ENCODE measurements at places on chromosomes 1 and 21. TPM values are rescaled to one million over a fixed set of nuclear protein-coding genes. Genes with fewer than 3 reads are reported as not detected.

- H3K27ac ChIP-seq: no peak overlapping the region
- H3K4me1 ChIP-seq: peaks cover 5% of the 10 kb centered on the region
- no peak for DNase-seq
- H3K36me3 ChIP-seq: no peaks in the 10 kb centered on the region
- H3K4me3 ChIP-seq: no peak overlapping the region
These were observed 3.8 kb upstream of the TAL1 start for GRCh38 chr1:47235806-47236205.

The KLHDC9 gene
- 8.6 TPM for total RNA-seq

DNA sequence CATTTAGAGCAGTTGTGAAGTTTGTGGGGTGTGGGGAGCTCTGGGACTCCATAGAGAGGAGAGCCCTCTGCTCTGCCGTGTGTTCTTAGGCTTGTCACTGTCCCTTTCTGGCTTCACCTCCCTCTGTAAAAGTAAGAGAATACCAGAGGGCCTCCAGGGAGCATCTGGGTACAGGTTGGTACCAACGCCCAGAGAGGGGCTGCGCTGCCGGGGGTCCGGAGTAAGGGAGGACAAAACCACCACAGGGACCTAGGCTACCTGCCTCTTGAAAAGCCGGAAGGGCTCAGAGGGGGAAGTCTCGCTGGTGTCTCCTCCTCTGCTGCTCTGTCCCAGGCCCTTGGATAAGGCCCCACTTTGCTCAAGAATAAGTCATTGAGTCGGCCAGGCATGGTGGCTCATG is 3.1 kb upstream of the TINAGL1 start:
- no peaks in the 10 kb centered on the region for H3K36me3 ChIP-seq
- no peaks in the 10 kb centered on the region for H3K27me3 ChIP-seq
- no peak overlapping the region for H3K4me3 ChIP-seq
- H3K4me1 ChIP-seq: peaks cover 51% of the 10 kb centered on the region

DNA sequence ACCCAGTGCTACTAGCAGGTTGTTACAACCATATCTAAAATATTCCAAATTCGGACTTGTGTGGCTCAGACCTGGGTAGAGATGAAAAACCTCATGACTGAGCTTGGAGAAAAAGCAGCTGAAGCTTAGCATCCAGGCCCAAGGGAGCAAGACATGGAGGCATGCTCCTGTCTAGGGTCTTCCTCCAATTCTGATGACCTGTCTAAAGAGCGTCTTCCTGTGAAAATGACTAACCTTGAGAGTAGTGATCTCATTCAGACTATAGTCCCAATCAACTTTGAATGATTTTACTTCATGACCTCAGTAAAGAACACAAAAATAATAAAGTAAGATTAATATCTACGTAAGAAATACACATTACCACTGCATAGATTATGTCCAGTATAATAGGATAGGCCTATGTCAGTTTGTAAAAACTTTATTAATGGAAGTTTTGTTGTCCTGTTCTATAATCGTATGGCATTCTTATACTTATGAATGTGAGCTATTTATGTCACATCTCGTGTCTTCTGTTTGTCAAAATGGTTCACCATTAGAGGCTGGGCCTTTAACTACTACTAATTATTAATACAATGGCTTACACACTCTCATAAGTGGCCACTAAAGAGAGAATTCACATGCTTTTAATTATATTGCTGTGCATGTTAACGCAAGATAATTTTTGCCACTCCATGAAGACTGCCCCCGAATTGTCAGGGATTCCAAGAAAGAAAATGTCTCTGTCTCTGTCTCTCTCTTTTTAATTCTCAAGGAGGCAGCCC is 201.3 kb downstream of the NCAM2 start:
- DNase-seq: no peak
- H3K4me1 ChIP-seq: peaks cover 8% of the 10 kb centered on the region
- no peak overlapping the region for H3K4me3 ChIP-seq
- H3K36me3 ChIP-seq: no peaks in the 10 kb centered on the region
- H3K27ac ChIP-seq: peak overlapping the region; percentile 48

GRCh38 chr1:232748910-232749368 is 56.3 kb upstream of the MAP10 start:
- no peaks in the 10 kb centered on the region for H3K27me3 ChIP-seq
- H3K4me3 ChIP-seq: no peak overlapping the region
- no peaks in the 10 kb centered on the region for H3K4me1 ChIP-seq
- no peak for DNase-seq

The OVAAL gene
- not detected for total RNA-seq

All from thoracic aorta (tissue), 2 donors.